Smooth muscle cell of trachea (primary cell): ENCODE measurements at places on chromosomes 4 and X. TPM values are rescaled to one million over a fixed set of nuclear protein-coding genes. Genes with fewer than 3 reads are reported as not detected.

Gene ELF4
- total RNA-seq, result 9.7 and 14.1 TPM in 2 replicates

Gene PCDH10
- 0.83 and 1.6 TPM in 2 replicates for total RNA-seq

Gene ADH1B
- total RNA-seq, result 281 and 965 TPM in 2 replicates

Gene TMEM164
- 7.1 and 22.7 TPM in 2 replicates for total RNA-seq

Gene PLXNB3
- total RNA-seq, result 2.3 and 6.1 TPM in 2 replicates

Gene FATE1
- total RNA-seq, result not detected in 2 replicates

Gene CASK
- 37.5 and 55.9 TPM in 2 replicates for total RNA-seq

Gene EGFL6
- total RNA-seq, result under 0.01 TPM in 1 of 2 replicates, not detected in the other

Gene MAGEA2B
- total RNA-seq, result not detected in 2 replicates

Gene APOO
- 7.1 and 11.1 TPM in 2 replicates for total RNA-seq

Gene DGAT2L6
- not detected in 2 replicates for total RNA-seq

Gene FAT4
- 18.5 and 23.6 TPM in 2 replicates for total RNA-seq

Gene HNRNPDL
- 107 and 245 TPM in 2 replicates for total RNA-seq

Gene KLB
- total RNA-seq, result 0.15 TPM in 1 of 2 replicates, not detected in the other

Gene NUDT6
- total RNA-seq, result 8.6 and 18.0 TPM in 2 replicates

Gene GLUD2
- 2.2 and 3.1 TPM in 2 replicates for total RNA-seq

Gene PNMA6F
- total RNA-seq, result not detected in 2 replicates
